ENCODE measurements at places on chromosomes 7 and 10.

DNA sequence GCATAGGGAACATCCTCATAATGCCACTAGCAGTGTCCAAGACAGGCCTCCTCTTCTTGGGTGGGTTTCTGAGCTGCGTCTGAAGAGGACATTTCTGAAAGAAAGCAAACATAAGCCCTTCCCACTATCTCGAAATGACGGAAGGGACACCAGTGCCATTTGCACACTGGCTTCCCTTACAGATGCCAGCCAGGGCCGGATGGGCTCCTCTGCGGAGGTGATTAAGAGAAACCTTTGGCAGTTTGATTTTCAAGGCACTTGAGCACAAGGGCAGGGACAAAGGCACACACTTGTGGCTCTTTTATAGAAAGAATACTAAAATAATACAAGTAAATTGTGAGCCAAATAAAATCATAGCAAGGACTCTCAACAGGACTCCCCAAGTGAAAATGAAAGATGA lies 106.6 kb upstream of the CELF2 start:
- no peak for DNase-seq

- no peak for DNase-seq
These were observed 106.4 kb downstream of the TMEM130 start for GRCh38 chr7:98763441-98763840.

DNA sequence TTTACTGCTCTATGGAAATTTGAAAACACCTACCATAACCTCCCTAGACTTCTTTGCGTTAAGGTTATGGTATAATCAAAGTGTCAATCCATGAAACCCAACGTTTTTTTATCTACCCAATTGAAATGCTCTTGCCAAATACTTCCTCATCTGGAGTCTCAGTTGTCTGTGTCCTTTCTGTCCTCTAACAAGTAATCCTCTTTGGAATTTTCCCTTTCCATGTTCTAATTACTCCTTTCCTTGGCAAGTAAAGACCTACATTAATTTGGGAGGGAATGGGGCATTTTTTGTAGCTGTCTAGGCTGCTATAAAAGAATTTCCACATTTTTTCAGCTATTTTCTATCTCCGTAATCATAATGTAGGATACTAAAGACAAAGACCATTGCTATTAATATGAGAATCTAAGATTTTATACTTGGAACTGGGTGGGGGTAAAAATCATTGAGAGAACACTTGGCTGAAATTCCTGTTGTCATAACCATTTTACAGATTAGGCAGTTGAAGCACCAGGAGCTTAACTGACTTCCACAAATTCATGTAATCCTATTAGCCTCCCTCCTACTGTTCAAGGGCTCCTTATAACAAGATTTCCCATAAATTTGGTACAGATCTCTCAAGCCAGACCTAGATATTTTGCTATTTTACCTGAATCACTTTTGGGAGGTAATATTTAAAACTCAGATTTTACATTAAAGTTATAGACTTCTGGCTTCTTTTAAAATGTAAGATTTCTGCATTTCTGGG lies 1307.6 kb downstream of the XPNPEP1 start:
- no peak for DNase-seq

GRCh38 chr7:28390426-28390825 lies 21.9 kb upstream of the CREB5 start:
- DNase-seq: no peak

DNA sequence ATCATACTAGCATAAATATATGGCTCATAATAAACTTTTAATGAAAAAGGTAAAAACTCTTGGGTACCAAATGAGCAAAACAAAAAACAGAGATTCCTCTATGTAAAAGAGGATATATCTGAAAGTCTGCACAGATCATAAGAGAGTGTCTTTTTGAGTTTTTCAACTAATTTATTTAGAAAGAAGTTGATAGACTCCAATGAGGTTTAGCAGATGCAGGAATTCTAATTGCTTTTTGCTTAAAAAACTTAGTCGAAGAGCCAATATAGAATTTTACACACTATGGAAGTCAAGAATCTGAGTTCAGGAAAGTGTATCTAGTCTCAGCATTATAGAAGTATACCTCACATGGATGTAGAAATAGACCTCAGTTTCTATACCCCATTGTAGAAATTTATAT lies 3.4 kb upstream of the MLLT10 start:
- no peak for DNase-seq

- DNase-seq: no peak
These were observed 114.5 kb downstream of the ARID5B start for GRCh38 chr10:62015994-62016393.

DNA sequence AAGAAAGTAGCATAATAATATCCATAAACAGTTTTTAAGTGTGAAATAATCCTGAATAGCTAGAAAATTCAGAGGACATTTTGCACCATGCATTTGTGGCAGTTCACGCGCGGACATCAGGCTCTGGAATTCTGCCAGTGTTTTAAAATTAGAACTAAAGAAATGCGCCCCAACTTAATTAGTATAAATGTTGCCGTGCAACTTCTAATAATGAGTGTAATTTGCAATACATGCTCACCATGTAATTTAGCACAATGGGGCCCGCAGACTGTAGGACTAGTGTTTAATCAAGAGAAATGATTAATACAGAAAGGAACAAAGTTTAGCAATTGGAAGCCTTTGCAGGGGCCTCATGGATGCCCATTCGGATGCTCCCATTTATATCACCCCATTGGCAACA lies 96.6 kb downstream of the PTPRE start:
- no peak for DNase-seq

DNA sequence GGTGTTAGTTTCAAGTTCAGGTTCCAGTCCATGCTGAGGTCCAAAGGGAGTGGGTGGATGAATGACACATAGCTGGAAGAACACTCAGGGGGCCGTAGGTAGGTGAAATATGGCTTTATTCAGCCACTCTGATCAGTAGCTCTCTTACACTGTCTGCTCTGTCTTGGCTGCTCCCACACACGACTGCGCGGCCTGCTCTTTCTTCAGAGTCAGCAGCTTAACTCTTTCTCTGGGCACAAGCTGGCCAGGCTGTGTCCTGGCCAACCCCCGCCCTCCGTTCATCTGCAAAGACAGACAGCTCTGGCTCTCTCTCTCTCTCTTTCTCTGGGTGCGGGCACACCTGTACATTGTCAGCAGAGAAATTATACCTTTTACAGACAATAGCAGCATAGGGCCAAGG lies 317.4 kb upstream of the SORCS1 start:
- DNase-seq: no peak

GRCh38 chr10:17512341-17513001 lies 58.1 kb upstream of the ST8SIA6 start:
- peak; percentile 99 for DNase-seq

Measured in fibroblast of skin of abdomen (primary cell).